GM12891 (cell line): ENCODE measurements at places on chromosomes 5 and 9.

DNA sequence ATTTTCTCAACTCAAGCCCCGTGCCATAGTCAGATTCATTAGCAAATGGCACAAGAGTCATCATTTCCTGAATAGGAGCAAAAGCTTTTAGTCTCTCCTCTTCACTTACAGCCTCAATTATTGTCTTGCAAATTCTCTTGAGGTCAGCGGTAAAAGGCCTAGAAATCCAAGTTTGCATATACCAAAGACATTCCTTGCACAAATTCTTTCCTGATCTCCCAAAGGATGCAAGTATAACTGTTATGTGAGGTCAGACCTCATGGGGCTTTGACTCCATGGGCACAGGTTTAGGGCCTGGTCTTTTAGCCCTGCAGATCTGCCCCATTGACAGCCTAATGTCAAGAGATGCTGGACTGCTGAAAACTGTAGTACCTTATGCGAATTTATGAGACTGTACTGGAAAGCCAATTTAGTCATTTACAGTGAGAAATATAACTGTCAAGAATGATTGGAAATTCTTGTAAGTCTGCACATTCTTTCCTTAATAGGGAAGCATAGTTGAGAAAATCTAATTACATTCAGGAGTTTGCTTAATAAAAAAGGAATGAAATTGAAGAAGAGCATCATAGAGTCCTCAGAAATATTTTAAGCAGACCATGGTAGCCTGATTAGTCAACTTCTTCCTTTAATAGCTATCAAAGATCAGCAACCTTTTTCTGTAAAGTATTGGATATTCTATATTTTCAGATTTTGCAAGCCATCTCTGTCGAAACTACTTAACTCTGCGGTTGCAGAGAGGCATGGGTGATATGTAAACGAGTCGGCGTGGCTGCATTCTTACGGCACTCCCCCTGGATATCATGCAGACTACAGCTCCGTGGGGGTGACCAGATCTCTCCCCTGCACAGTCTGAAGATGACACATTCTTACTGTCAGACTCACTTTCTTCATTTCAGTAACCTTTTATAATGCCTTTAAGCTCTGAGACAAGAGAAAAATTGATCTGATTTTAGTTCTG lies 45.2 kb downstream of the GCNT4 start:
- DNase-seq = no peak

- DNase-seq = no peak
These were observed 2257.5 kb upstream of the C9orf72 start for GRCh38 chr9:29830821-29831220.

GRCh38 chr9:13817754-13818278 lies 496.1 kb downstream of the NFIB start:
- DNase-seq = no peak

DNA sequence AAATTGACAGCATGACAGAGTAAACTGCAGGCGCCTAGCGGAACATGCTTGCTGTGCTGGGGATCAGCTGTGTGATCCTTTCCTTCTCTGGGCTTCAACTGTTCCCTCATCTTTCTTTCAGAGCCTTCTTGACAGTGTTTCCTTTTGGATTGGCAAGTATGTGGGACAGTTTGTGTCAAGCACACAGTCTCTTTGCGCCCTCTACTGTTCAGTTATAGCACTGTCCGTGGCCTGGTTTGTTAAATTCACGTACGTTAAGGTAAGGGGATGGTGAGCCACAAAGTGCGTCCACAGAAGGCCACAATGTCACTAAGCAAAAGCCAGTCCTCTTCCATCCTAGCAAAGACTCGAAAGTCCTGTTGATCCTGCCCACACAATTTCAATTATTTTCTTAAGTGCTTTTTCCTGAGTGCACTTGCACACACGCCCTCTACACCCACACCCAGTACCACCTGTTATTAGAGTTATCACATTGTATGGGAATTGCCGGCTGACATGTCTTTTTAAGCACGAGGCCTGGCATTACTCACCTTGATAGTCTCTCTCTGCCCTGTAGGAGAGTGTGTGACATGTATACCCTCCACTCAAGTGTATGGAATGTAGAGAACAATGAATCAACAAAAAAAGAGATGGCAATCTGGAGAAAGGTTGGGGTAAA lies 22.5 kb upstream of the PTPN3 start:
- no peak for DNase-seq

GRCh38 chr9:115672477-115673316 lies 480.9 kb upstream of the PAPPA start:
- no peak for DNase-seq

DNA sequence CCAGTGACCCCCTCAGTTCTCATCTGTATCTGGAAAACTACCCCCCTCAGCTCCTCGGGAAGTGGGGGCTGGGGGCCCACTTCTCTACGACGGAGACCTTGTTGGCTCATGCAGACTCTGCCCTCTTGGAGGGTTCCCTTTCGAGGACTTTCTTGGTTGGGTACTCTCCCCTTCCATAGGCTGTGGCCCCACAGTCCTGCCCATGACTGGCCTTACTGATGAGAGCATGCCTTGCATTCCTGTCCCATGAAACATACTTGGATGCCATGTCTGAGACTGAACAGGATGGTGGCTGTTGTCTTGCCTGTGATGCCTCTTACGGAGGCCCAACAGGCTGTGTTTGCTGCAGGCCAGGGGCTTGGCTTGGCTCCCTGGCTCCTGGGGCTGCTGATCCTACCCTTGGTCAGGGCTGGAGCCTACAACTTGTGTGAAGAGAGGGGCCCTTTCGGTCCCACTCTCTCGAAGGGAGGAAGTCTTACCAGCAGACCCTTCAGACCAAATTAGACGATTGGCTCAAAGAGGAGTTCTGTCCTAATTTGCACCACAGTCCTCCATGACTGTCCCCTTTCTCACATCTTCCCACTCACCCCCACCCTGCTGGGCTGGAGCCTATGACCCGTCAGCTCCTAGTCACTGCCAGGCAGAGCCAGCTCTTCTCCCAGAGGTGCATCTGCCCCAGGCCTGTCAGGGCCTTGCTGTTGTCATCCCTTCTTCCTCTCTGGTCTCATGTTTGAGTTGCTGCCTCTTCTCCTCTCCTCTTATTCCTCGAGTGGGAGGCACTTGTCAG lies 109.9 kb downstream of the CACNA1B start:
- no peak for DNase-seq

- no peak for DNase-seq
These were observed 124.1 kb downstream of the CRB2 start for GRCh38 chr9:123480096-123480495.

GRCh38 chr9:107888773-107889227 lies 399.2 kb upstream of the KLF4 start:
- DNase-seq = no peak

DNA sequence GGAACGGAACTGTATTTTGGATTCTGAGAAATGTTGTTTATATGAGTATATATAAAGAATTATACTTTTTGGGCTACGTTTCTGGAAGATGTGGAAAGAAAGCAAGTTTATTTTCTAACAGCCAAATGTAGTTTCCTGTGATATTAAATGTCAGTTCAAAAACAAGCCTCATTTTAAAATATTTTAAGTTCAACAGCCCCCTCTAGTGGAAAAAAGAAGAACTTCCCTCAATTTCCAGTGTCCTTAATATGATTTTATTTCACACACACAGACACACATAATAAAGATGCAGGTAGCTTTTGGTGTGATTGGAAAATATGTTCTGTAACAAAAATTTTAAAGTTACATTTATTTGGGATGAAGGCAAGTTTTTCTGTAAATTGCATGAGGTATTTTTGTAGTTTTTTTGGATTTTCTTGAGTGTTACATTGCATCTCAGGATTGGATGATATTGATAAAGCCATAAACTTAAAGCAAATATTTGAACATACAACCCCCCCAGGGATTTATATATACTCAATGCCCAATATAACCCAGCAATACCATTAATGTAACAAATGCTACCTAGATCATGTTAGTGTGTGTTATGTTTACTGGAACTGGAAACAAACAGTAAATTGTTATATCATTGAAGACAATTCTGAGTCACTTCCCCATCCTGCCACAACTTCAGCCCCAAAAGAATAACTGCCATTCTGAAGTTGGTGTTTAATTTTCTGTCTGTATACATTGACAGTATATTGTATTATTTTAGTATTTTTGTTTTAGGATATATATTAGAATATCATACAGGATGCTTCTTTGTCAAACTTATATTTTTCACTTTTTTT lies 54.0 kb downstream of the CCDC171 start:
- DNase-seq = no peak

GRCh38 chr5:98602534-98603112 lies 170.8 kb upstream of the RGMB start:
- DNase-seq = no peak

- no peak for DNase-seq
These were observed 128.9 kb downstream of the BARX1 start for GRCh38 chr9:93826209-93826608.

DNA sequence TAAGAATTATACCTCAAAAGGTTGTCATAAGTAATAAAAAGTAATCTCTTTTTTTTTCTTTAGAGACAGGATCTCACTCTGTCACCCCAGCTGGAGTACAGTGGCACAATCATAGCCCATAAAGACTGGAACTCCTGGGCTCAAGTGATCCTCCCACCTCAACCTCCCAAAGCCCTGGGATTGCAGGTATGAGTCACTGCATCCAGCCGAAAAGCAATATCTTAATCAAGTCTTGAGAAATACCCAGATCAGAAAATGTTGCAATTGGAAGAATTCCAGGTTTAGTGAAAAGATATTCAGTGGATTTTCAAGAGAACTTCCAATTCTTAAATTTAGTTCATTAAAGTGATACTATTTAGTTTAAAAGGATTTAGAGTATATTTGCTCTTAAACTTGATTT lies 40.9 kb upstream of the IDNK start:
- DNase-seq = no peak

GRCh38 chr9:69542058-69542457 lies 130.1 kb downstream of the APBA1 start:
- no peak for DNase-seq

- peak; percentile 86 for DNase-seq
These were observed at the start of gene SQSTM1 for GRCh38 chr5:179820483-179821297. Gene SQSTM1 (plus strand): TSS chr5:179820905. CDS start chr5:179820937, 32 bp downstream.

DNA sequence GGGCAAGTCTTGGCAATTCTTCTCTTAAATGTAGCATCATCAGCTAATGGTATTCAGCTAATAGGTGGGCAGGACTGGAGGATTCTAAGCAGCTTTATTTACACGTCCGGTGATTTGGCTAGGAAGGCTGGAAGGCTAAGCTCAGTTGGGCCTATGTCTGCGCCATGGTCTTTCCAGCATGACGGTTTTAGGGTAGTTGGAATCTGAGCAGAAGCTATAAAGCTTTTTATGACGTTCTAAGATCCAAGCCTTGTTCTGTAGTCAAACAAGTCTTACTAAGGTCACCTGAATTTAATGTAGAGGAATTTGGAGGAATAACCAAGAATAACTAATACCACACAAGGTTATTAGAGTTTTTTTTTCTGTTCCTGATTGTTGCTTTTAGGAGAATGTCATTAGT lies 66.2 kb downstream of the CDC42SE2 start:
- DNase-seq = no peak

GRCh38 chr5:80238778-80239679 lies 16.8 kb downstream of the SERINC5 start:
- no peak for DNase-seq

DNA sequence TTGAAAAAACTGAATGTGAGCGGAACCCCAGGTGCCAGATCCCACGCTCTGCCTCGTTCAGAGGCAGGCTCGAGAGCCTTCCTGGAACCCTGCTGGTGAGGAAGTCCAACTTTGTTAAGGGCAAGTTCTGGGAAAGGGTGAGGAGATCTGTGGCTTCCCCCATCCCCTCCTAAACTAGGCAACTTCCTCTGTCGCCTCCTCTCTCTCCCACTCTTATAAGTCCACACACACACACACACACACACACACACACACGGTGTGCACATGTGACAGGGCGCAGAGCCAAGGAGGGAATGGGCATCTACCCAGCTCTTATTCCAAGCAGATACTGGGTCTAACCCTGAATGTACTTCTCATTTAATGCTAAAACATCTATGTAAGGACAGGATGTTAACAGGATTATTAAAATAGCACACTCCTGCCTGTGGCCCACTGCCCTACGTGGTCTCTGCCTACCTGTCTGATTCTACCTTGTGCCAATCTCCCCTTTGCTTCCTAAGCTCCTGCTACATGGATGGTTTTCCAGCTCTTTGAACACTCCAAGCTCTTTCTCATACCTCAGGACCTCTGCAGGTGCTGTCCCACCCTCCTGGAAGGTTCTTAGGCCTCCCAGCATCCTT lies 72.4 kb upstream of the FBXW11 start:
- no peak for DNase-seq

GRCh38 chr5:135019314-135019713 lies 14.7 kb downstream of the PITX1 start:
- DNase-seq = no peak

- DNase-seq = no peak
These were observed 113.7 kb downstream of the TMEM232 start for GRCh38 chr5:110612794-110613247.

GRCh38 chr5:168916852-168917251 lies 337.7 kb upstream of the PANK3 start:
- no peak for DNase-seq

- DNase-seq = no peak
These were observed 66.2 kb downstream of the DRD1 start for GRCh38 chr5:175377816-175378215.

- no peak for DNase-seq
These were observed 599 bp downstream of the RAD1 start for GRCh38 chr5:34914671-34915138.

- DNase-seq = no peak
These were observed 227.3 kb downstream of the MCTP1 start for GRCh38 chr5:95057615-95058014.

DNA sequence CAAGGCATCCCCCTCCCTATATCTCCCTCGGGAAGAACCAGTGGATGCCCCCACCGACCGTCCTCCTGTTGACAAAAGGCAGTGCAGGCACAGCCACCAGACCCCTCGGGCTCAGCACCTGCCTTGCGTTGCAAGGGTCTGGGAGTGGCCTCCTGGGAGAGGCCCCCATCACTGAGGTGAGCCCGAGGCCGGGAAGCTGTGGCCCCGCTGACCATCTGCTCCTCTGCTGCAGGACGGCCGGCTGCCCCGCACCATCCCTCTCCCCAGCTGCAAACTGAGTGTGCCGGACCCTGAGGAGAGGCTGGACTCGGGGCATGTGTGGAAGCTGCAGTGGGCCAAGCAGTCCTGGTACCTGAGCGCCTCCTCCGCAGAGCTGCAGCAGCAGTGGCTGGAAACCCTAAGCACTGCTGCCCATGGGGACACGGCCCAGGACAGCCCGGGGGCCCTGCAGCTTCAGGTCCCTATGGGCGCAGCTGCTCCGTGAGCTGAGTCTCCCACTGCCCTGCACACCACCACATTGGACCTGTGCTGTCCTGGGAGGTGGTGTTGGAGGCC lies 23.3 kb upstream of the SUSD3 start:
- no peak for DNase-seq

DNA sequence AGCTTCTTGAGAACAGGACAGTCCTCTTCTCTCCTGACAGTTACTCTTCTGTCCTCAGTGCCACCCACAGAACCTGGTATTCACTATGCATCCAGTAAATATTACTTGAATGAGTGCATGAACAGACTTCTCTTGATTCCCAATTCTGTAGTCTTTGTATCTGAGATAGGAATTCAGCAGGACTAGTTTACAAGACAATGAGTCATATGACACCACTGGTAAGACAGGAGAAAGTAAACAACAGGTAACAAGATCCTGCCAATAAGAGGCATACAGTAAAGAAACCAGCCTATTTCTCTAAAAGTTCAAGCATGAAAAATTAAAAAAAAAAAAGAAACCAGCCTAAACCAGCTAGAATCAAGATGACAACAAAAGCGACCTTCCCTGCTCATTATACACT lies 6.2 kb downstream of the ZNF883 start:
- no peak for DNase-seq
